ENCODE measurements at places on chromosomes 5 and 9.
A peak's percentile ranks its signal among the peaks of the same experiment; 100 is the strongest.

- DNase-seq = peak; percentile 72
Observed at GRCh38 chr5:87340716-87341115, 72.0 kb downstream of the CCNH start.

GRCh38 chr9:92986176-92987119 lies 39.1 kb downstream of the FGD3 start:
- DNase-seq = peak; percentile 62

DNA sequence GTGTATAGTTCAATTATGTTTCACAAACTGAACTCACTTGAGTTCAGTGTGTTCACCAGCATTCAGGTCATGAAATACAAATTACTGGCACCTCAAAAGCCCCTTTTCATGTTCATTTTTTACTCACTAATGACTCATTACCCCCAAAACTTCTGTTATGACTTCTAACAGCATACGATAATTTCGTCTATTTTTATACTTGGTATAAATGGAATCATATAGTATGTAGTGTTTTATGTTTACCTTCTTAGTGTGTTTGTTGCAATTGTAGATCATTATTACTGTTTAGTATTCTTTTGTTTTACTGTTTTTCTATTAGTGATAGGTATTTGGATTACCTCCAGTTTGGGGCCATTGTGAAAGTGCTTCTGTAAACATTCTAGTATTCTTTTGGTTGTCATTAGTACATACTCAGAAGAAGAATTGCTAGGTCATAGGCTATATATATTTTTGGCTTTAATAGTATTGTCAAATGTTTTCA lies 33.4 kb downstream of the DDX4 start:
- no peak for DNase-seq

- DNase-seq = no peak
Observed at GRCh38 chr5:139861021-139861888, 65.6 kb downstream of the PSD2 start.

DNA sequence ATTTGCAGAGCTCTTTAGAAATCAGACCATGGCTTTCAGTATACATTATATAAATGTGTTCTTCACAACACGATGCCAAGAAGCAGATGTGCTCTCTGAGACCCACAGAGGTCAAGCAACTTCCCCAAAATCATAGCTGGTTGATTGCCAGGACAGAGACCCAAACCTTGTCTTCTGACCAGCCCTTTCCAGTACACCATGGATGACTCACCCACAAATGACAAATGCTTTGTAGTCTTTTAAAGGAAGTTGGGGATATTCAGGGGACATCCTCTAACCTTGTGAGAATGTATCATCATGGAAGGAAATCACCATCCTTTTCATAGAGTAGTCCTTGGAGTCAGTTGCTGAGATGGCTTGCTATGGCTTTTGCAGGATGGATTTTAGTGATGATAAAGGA lies 30.1 kb downstream of the ZNF462 start:
- peak; percentile 22 for DNase-seq

DNA sequence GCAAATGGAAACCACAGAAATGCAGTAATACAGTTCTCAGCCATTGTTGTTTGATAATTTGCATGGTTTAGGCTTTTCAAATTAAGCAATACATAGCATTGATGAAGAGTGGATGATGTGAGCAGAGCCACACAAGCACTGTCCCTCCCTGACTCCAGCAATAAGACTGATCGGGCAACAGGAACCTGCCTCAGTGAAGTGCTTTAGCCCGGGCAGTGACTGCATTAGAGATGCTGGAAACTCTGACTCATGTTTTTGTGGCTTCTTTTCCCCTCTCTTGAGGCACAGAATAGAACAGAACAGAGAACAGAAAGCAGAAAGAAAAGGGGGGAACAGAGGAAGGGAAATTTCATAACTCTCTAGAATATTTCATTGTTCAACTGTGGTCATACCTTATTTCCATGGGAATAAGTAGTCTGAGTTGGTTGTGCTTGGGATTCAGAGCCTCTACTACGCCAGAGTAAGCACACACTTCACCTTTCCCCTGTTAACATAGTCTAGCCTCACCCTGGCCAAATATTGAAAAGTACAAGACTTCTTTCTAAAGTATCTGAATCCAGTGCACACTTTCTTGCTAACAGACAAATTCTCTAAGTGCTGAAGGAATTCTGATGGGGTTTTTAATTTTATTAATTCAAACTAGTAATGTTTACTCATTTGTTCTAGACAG lies 164.8 kb upstream of the VCAN start:
- DNase-seq = peak; percentile 94

- peak; percentile 42 for DNase-seq
Observed at GRCh38 chr5:139747583-139748504, 47.8 kb upstream of the PSD2 start.

- peak; percentile 75 for DNase-seq
Observed at GRCh38 chr5:151239237-151239861, 13.6 kb upstream of the GM2A start.

DNA sequence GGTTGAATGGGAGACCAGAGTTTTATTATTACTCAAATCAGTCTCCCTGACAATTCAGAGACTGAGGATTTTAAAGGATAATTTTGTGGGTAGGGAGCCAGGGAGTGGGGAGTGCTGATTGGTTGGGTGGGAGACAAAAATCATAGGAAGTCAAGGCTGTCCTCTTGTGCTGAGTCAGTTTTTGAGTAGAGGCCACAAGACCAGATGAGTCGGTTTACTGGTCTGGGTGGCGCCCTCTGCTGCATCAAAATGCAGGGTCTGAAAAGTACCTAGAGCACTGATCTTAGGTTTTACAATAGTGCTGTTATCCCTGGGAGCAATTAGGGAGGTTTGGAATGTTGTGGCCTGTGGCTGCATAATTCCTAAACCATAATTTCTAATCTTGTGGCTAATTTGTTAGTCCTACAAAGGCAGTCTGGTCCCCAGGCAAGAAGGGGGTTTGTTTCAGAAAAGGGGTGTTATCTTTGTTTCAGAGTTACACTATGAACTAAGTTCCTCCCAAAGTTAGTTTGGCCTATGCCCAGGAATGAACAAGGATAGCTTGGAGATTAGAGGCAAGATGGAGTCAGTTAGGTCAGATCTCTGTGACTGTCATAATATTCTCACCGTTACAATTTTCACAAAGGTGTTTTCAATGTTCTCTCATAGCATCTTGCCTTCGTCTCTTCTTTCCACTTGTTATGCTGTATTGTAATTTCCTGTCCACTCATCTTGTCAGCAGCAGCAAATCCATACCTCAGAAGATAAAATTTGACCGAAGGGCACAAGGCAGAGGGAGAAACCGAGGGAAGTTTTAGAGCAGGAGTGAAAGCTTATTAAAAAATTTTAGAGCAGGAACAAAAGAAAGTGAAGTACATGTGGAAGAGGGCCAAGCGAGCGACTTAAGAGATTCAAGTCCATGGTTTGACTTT lies 59.2 kb upstream of the CLINT1 start:
- DNase-seq = peak; percentile 66

- no peak for DNase-seq
Observed at GRCh38 chr5:13695076-13695712, 249.3 kb downstream of the DNAH5 start.

DNA sequence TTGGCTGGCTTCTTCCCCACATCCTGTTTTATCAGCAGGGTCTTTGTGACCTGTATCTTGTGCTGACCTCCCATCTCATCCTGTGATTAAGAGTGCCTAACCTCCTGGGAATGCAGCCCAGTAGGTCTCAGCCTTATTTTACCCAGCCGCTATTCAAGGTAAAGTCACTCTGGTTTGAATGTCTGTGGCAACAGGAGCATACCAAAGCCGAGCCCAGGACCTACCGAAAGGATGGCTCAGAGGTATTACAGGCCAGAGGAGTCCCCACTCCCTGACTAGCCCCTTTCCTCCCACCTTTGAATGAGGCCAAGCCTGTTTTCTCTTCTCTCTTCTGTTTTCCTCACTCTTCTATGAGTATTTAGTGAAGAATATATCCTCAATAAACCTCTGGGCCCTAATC lies 271.3 kb downstream of the OSTF1 start:
- DNase-seq = no peak

DNA sequence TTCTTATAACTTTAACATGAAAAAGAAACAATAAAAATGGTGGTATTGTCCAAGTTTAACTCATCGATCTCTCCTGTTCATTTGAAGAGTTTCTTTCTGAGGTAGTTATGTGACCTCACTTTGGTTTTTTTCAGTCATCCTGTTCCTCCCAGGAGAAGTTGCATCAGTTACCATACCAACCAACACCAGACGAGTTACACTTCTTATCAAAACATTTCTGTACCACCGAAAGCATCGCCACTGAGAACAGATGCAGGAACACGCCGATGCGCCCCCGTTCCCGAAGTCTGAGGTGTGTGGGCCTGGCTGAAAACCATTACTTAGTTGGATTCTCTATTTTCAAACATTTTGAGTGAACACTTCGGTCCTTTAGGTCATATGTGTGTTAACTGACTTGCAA lies 96.3 kb downstream of the CD180 start:
- no peak for DNase-seq

GRCh38 chr5:109786206-109786855 lies 96.6 kb downstream of the MAN2A1 start:
- no peak for DNase-seq

DNA sequence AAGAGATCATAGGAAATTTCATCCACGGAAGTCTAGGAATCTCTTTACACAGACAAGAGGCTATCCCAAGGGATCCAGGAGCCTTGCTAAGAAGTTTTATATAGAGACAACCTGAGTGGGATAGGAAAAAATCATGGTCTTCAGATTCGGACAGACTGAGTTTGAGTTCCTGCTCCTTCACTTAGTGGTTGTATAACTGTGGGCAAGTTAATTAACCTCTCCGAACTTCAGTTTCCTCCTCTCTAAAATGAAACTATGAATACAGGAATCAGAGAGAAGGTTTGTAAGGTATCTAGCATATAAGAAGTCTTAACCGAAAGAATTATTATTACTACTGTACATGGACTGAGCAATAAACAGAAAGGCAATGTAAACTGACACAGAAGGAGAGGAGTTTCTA lies 35.1 kb downstream of the NR2F1-AS1 start:
- no peak for DNase-seq

DNA sequence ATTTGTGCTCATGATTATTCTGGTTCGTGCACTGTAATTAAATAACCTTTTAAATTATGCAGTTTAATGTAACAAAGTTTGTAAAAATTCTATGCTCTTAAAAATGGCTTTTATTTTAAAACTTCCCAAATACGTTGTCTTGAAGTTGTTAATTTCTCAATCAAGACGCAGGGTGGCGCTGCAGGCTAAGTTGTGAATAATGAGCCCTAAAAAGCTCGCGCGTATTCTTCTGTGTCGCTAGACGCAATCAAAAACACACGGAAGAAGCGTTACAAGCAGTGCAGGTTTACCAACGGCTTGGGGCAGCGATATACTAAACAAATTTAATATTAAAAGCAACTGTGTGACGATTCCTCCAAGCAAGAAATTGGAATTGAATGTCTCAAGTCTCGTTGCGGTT lies at the start of gene PCDHB4:
TSS of gene PCDHB4 (plus strand) at position 256 of the 400 bp plus-strand sequence. CDS start 181 bp downstream, outside the sequence.
- peak; percentile 2 for DNase-seq

GRCh38 chr5:151742870-151743294 lies 15.5 kb downstream of the ATOX1 start:
- DNase-seq = peak; percentile 39

DNA sequence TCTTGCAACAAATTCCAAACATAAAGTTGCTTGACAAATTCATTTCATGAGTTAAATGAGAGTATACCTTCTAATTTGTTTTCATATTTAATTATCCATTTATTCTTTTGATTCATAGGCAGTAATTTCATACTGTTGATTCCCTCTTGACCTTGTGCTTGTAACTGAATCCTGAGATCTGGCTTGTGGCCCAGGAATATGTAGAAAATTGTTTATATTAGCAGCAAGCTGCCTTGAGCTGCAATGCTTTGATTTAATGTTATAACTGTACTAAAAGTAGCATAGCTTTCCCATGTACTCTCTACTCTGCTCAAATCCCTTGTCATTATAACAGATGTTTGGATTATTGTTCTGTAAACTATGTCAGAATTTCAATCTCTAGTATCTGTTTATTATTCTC lies 780.7 kb downstream of the NR2F1-AS1 start:
- DNase-seq = no peak

All from NB4 (cell line).